PC-3 (cell line): ENCODE measurements at places on chromosomes 12 and 14. TPM values are rescaled to one million over a fixed set of nuclear protein-coding genes. Genes with fewer than 3 reads are reported as not detected.

DNA sequence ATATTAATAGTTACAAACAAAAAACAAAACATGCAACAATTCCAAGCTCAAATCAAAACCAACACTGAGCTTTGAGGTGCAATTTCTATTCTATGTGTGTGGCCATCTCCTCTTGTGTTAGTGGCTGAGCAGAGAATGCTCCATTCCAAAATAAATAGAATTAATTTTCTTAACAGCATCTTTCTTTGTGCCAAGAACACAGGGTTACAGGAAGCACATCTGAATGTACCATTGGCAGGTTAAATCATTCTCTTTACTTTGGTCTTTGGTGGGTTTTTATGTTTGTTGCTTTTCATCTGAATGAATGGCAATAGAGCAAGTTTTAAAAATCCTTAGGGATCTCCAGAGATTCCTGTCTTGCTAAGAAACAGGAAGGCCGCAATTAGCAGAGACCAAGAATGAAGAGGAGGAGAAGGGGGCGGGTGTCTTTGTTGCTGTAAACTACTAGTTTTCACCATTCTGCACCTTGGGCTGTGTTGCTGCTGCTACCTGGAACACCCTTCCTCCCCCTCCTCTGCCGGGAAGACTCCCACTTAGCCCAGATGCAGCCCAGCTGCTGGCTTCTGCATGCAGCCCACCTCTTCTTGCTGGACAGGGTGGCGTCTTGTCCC, 165.0 kb downstream of the RGS6 start:
- no peak for DNase-seq

Gene KLRC3
- total RNA-seq: not detected in 2 replicates

- no peak for DNase-seq
Observed at GRCh38 chr12:55626154-55626553, 10.5 kb upstream of the OR10P1 start.

Gene PAPOLA
- 111 and 123 TPM in 2 replicates for total RNA-seq

- no peak for DNase-seq
Observed at GRCh38 chr12:104433061-104433460, 23.7 kb upstream of the CHST11 start.
